Thymus (tissue), 14 donors: ENCODE measurements at places on chromosomes 5 and 9. TPM values are rescaled to one million over a fixed set of nuclear protein-coding genes. Genes with fewer than 3 reads are reported as not detected.
A peak's percentile ranks its signal among the peaks of the same experiment; 100 is the strongest.

The CCDC127 gene
- 3.9 TPM for total RNA-seq

The ECSCR gene
- 8.7 TPM for total RNA-seq

- no peaks in the 10 kb centered on the region for H3K36me3 ChIP-seq
- H3K27ac ChIP-seq, result no peak overlapping the region
- H3K4me1 ChIP-seq, result no peaks in the 10 kb centered on the region
- no peak for DNase-seq
- H3K27me3 ChIP-seq, result no peaks in the 10 kb centered on the region
- no peak overlapping the region for H3K4me3 ChIP-seq
Observed at GRCh38 chr5:41413074-41413473, 97.3 kb downstream of the PLCXD3 start.

The FRMPD1 gene
- 0.14 TPM for total RNA-seq

- no peaks in the 10 kb centered on the region for H3K36me3 ChIP-seq
- no peak overlapping the region for H3K27ac ChIP-seq
- DNase-seq, result no peak
- H3K27me3 ChIP-seq, result peaks cover 6% of the 10 kb centered on the region
- H3K4me1 ChIP-seq, result no peaks in the 10 kb centered on the region
Observed at GRCh38 chr9:34517185-34517584, 5.6 kb downstream of the ENHO start.

The MLLT3 gene
- 46.2 TPM for total RNA-seq

The BTNL3 gene
- not detected for total RNA-seq

The PCDHGA5 gene
- total RNA-seq, result 0.19 TPM

- H3K4me1 ChIP-seq, result peaks cover 34% of the 10 kb centered on the region
- H3K4me3 ChIP-seq, result peak overlapping the region; percentile 84
- peaks cover 14% of the 10 kb centered on the region for H3K36me3 ChIP-seq
- no peak overlapping the region for H3K27ac ChIP-seq
Observed at GRCh38 chr9:114588651-114589526, 1.3 kb downstream of the ATP6V1G1 start.

GRCh38 chr5:165894916-165895315 lies 2389.5 kb downstream of the MAT2B start:
- H3K27ac ChIP-seq, result no peak overlapping the region
- no peaks in the 10 kb centered on the region for H3K36me3 ChIP-seq
- DNase-seq, result no peak

The LCN9 gene
- total RNA-seq, result not detected

DNA sequence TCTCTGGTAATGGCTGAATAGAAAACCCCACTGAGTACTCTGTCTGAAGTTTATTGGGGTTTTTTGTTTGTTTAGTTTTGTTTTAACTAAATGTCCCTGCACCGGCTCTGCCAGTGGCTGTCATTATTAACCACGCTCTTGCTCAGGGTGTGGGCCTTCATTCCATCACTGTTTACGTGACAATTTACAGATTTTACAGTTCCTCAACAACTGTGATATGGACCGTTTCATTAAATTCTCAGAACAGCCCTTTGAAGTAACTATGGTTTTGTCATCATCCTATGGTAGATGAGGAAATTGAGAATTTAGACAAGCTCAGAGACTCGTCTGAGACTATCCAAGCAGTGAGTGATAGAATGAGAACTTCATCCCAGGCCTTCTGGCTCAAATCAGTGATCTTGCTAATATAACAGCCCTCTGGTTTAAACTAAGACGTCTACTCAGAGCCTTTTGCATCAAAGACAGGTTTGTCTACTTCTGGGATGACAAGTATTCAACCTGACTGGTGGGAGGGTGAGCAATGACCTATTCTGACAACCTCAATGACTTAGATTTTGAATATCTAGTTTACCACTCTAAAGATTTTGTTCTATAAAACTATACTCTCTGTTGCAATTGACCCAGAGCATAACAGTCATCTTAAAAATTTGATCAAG lies 77.3 kb upstream of the MAP3K1 start:
- H3K4me1 ChIP-seq, result peaks cover 27% of the 10 kb centered on the region
- H3K36me3 ChIP-seq, result no peaks in the 10 kb centered on the region
- H3K4me3 ChIP-seq, result no peak overlapping the region
- no peaks in the 10 kb centered on the region for H3K27me3 ChIP-seq
- no peak for DNase-seq

The EGFLAM gene
- total RNA-seq, result 24.0 TPM

DNA sequence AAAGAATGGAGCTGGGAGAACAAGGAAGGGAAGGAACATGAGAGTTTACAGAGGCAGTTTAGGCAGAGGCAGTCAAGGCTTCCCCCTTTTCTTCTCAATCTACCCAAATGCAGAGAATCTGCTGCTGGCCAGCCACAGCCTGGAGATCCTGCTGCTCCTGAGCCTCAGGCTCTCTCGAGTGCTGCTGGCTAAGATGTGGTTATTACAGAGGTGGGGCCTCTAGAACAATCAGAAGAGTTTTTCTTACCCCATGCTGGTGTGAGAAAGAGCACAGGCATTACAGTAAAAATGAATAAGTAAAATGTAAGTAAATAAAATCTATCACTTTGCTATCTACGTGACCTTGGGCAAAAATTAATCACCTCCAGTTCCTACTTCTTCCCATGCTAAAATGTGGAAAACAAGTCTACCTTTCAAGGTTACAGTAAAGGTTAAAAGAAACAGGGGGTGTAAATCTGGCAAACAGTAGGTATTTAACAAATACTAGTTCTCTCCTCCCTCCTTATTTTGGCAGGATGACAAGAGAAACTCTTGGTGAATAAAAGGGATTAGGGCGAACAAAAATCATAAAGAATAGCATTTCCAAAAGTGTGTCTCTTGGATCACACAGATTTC lies 31.1 kb downstream of the FBXW11 start:
- H3K36me3 ChIP-seq, result no peaks in the 10 kb centered on the region
- H3K4me1 ChIP-seq, result peaks cover 2% of the 10 kb centered on the region
- H3K4me3 ChIP-seq, result no peak overlapping the region
- no peaks in the 10 kb centered on the region for H3K27me3 ChIP-seq

DNA sequence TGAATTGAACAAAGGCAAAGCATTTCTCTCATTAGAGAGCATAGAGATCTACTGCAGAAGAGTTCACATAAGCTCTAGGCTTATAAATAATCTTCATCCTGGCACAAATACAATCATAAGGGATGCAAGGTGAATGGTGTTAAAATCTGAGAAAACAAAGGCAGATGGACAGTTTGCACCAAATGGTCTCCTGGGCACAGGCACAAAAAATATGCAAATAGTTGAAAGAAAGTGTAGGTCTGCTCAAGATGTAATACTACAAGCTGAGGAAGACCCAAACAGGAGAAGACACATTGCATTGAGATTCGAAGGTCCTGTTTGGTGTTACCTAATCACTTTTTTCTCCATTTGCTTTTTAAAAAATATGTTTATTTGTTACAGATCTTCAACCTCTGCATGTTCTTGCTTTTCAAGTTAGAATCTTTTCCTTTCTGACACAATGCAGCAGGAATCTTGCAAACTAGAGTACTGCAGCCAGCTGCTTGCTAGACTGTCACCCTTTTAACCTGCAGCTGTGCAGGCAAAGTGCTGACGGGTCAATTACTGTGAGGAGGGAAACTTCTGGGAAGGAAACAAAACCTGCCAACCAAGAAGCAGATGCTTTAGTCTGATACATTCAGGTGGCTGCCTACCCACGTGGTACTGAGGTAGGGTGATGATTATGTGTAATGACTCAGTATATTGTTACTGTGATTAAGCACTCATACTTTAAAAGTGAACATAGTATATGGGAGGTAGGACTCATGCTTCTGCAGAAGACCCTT lies 1048.6 kb upstream of the SEMA6A start:
- no peak overlapping the region for H3K27ac ChIP-seq
- no peaks in the 10 kb centered on the region for H3K27me3 ChIP-seq
- no peak overlapping the region for H3K4me3 ChIP-seq
- no peaks in the 10 kb centered on the region for H3K36me3 ChIP-seq
- no peaks in the 10 kb centered on the region for H3K4me1 ChIP-seq

The GDA gene
- 0.76 TPM for total RNA-seq

GRCh38 chr5:111993242-111993641 lies 236.2 kb upstream of the NREP start:
- H3K4me1 ChIP-seq, result no peaks in the 10 kb centered on the region
- H3K4me3 ChIP-seq, result no peak overlapping the region
- H3K27ac ChIP-seq, result no peak overlapping the region
- H3K36me3 ChIP-seq, result no peaks in the 10 kb centered on the region
